ENCODE measurements at places on chromosomes 5 and 9. TPM values are rescaled to one million over a fixed set of nuclear protein-coding genes. Genes with fewer than 3 reads are reported as not detected.

The HRCT1 gene
- total RNA-seq: not detected

DNA sequence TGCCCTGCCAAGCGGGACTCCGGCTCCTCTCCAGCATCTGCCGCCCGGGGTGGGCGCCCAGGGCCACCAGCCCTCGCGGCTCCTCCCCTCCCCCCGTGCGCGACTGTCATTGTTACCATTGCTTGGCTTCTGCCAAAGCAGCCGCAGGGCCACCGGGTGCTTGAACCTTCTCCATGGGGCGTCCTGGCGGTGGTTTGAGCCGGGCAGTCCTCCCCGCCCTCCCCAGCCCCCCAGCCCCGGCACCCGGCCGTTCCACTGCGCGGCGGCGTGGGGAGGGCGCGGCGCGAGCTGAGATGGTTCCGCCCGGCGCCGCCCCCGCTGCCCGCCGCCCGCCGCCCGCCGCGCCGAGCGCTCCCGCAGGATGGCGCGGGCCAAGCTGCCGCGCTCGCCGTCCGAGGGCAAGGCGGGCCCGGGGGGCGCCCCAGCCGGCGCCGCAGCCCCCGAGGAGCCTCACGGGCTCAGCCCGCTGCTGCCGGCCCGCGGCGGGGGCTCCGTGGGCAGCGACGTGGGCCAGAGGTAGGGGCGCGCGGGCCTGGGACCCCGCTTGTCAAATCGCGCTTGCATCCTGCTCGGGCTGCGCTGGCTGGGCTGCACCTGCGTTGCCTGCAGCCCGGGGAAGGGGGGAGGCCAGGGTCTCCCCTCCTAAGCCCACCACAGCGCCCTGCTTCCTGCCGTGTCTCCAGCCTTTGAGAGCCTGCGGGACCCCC, 34.4 kb downstream of the KCNT1 start:
- no peaks in the 10 kb centered on the region for H3K4me1 ChIP-seq
- no peaks in the 10 kb centered on the region for H3K36me3 ChIP-seq
- H3K4me3 ChIP-seq: no peak overlapping the region
- H3K27ac ChIP-seq: no peak overlapping the region
- H3K27me3 ChIP-seq: no peaks in the 10 kb centered on the region
- DNase-seq: no peak

DNA sequence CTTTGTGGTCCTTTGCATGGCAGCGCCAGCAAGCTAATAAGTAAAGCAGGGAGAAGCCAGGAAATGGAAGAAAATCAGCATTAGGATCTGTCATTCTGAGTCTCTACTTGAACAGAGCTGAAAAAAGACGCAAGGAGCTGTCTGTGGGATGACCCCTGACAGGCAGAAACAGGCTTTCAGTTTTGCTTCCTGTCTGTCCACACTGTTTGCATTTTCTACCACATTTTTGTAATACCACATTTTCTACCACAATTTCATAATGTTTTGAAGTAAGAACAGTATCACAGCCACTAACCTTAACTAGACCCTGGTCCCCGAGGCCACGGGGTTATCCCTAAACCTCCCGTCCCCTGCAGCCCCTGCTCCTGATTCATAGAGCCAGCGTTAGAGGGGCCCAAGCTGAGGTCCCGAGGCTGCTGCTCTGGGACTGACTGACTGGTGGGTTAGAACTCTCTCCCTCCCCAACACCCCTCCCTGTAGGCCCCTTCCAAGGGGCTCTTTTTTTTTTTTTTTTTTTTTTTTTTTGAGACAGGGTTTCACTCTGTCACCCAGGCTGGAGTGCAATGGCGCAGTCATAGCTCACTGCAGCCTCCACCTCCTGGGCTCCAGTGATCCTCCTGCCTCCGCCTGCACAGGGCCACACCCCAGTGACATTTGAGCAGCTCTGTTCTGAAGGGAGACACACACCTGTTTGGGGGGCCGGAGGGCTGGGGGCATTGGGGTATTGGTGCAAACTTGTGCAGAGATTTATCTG, 4.0 kb upstream of the CLIC3 start:
- peak overlapping the region; percentile 32 for H3K4me3 ChIP-seq
- H3K27me3 ChIP-seq: peaks cover 13% of the 10 kb centered on the region
- peak; percentile 22 for DNase-seq
- H3K4me1 ChIP-seq: peaks cover 26% of the 10 kb centered on the region
- no peaks in the 10 kb centered on the region for H3K36me3 ChIP-seq

DNA sequence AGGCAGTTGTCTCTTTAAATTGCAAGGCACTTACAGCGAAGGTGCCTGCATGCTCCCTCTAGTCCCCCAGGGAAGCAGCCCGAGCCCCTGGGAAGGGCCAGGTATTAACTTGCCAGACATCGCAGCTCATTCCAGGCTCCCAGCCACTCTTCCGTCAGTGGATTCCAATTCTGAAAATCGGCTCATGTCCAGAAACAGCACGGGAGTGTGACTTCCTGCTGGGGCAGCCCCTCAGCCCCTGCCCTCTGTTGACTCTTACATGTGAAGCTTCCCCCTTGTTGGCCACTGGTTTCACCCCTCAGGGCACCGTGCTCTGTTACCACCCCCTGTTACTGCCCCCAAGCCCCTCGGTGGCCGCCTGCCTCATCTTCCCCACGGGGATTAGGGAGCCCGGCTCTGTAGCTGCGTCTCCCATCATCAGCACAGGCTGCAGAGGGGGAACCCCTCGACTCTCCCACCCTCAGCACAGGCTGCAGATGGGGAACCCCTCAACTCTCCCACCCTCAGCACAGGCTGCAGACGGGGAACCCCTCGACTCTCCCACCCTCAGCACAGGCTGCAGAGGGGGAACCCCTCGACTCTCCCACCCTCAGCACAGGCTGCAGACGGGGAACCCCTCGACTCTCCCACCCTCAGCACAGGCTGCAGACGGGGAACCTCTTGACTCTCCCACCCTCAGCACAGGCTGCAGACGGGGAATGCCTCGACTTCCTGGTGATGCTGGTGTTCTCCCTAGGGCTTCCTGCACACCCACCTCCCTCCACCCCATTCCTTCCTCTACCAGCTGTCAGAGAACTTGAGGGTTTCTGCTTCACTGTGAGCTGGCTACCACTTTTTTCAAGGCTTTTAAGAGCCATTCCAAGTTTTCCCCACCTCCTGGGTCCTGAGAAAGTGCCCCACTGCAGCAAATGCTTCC, 11.1 kb upstream of the CACNA1B start:
- H3K4me1 ChIP-seq: no peaks in the 10 kb centered on the region
- no peak overlapping the region for H3K27ac ChIP-seq
- DNase-seq: no peak
- no peaks in the 10 kb centered on the region for H3K36me3 ChIP-seq
- peaks cover 4% of the 10 kb centered on the region for H3K27me3 ChIP-seq
- H3K4me3 ChIP-seq: no peak overlapping the region

GRCh38 chr5:8213701-8214240, 344.8 kb downstream of the MTRR start:
- H3K27me3 ChIP-seq: no peaks in the 10 kb centered on the region
- no peaks in the 10 kb centered on the region for H3K4me1 ChIP-seq
- H3K4me3 ChIP-seq: no peak overlapping the region
- no peak overlapping the region for H3K27ac ChIP-seq
- DNase-seq: no peak

DNA sequence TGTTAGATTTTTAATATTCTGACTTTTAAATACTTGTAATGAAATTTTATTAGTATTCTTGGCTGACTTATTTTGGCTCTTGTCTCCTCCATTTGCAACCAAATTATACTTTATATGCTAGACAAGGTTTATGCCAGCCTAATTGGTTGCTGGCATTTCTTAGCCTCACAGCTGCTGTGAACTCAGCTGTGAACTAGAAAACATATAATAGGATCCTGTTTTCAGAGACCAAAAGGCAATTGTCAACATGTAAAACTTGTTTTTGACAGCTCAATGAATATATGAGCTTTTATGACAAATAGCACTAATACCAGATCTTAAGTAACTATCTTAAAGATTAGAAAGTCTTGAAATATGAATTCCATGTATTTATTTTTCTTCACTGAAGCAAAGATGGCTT, 25.9 kb downstream of the KIF2A start:
- no peaks in the 10 kb centered on the region for H3K27me3 ChIP-seq
- H3K4me3 ChIP-seq: no peak overlapping the region
- H3K36me3 ChIP-seq: peaks cover 21% of the 10 kb centered on the region
- no peak for DNase-seq
- H3K27ac ChIP-seq: no peak overlapping the region

GRCh38 chr5:38575476-38575875, 19.0 kb upstream of the LIFR start:
- H3K27me3 ChIP-seq: peaks cover 8% of the 10 kb centered on the region
- no peak overlapping the region for H3K27ac ChIP-seq
- DNase-seq: no peak
- no peak overlapping the region for H3K4me3 ChIP-seq

DNA sequence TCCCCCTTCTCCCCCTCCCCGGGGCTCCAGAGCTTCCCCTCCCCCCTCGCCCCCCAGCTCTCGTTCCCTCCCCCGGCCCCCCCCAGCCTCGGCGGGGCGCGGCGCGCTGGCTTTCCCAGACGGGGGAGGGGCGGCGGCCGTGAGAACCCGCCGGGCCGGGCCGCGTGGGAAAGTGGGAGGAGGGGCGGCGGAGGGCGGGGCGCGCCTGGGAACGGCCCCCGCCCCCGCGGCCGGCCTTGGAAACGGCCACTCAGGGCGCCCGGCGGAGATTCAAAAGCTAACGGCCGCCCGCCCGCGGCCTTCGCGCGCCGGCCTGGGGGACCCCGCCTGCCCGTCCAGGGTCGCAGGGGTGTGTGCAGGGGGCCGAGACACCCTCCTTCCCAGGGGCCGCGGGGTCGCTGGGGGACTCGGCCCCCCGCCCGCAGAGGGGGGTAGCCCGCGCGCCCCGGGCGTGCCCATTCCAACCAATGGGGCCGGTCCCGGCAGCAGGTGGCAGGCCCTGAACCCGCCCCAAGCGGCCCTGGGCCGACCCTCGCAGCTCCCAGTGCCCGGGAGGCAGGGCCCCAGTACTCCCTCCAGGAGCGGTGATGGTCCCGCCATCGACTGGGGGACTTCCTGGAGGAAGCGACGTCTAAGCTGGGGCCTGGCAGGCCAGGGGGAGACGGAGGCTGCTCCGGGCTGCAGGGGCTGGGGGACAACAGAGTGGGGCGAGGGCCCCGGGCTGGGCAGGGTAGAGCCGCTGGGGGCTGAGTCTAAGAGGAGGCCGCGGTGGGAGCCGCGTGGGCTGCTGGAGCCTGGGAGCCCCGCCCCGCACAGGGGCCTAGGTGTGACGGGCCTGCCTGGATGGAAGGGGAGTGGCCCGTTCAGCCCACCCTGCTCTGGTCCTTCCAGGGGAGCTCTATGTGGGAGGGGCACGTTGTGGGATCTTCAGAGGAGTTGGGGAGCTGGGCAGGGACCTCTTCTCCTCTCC, 14.2 kb upstream of the NRARP start:
- peaks cover 3% of the 10 kb centered on the region for H3K27me3 ChIP-seq
- H3K4me1 ChIP-seq: no peaks in the 10 kb centered on the region
- no peak overlapping the region for H3K27ac ChIP-seq
- H3K36me3 ChIP-seq: no peaks in the 10 kb centered on the region
- DNase-seq: no peak

GRCh38 chr9:103533318-103533717, 538.2 kb downstream of the CYLC2 start:
- H3K4me1 ChIP-seq: no peaks in the 10 kb centered on the region
- no peak overlapping the region for H3K4me3 ChIP-seq
- H3K27me3 ChIP-seq: no peaks in the 10 kb centered on the region
- H3K36me3 ChIP-seq: no peaks in the 10 kb centered on the region
- DNase-seq: no peak

The CAVIN4 gene
- not detected for total RNA-seq

GRCh38 chr9:91697201-91697600, 252.8 kb downstream of the ROR2 start:
- H3K4me3 ChIP-seq: no peak overlapping the region
- H3K27ac ChIP-seq: no peak overlapping the region
- peaks cover 7% of the 10 kb centered on the region for H3K27me3 ChIP-seq
- no peaks in the 10 kb centered on the region for H3K4me1 ChIP-seq
- no peaks in the 10 kb centered on the region for H3K36me3 ChIP-seq
